ENCODE measurements at places on chromosomes 3 and 15.

- H3K36me3 ChIP-seq = no peaks in the 10 kb centered on the region
- peak within 1 kb of the TSS; percentile 37 for H3K4me3 ChIP-seq
- no peak within 1 kb of the TSS for H3K27ac ChIP-seq
- H3K4me1 ChIP-seq = peaks cover 10% of the 10 kb centered on the region
These were observed at the start of gene PAQR5 for GRCh38 chr15:69298697-69299441. TSS of gene PAQR5 (plus strand) at chr15:69298912. CDS start at chr15:69360081, 61,169 bp downstream.

DNA sequence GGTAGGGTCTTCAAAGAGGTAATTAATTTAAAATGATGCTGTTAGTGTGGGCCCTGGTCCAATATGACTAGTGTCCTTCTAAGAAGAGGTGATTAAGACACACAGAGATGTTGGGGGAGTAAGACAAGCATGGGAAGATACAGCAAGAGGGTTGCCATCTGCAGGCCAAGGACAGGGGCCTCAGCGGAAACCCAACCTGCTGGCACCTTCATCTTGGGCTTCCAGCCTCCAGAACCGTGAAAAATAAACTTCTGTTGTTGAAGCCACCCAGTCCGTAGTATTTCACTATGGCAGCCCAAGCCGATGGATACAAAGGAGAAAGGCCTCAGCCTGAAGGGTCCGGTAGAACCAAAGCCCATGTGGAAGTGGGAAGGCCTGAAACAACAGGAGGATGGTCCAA, 161.7 kb upstream of the UBE2E1 start:
- DNase-seq = no peak
- H3K4me3 ChIP-seq = no peak overlapping the region
- H3K27ac ChIP-seq = no peak overlapping the region

DNA sequence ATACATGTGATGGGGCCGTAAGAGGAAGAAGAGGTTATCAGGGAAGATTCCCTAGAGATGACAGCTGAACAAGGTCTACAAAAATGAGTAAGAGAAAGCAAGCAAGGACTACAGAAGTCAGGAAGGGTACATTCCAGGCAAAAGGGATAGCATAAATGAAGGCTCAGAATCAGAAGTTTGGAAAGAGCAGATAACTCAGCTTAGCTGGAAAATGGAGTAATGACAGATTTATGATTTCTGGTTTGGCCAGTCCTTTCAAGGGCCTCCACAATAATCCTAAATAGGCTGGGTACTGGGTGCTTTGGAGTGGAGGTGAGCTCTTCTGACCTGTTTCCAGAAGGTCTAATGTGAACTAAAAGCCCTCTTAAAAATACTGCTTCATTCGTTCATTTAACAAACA, 110.7 kb downstream of the MYO5A start:
- H3K4me3 ChIP-seq = no peak overlapping the region
- H3K4me1 ChIP-seq = no peaks in the 10 kb centered on the region
- no peaks in the 10 kb centered on the region for H3K27me3 ChIP-seq
- no peak for DNase-seq
- no peak overlapping the region for H3K27ac ChIP-seq

DNA sequence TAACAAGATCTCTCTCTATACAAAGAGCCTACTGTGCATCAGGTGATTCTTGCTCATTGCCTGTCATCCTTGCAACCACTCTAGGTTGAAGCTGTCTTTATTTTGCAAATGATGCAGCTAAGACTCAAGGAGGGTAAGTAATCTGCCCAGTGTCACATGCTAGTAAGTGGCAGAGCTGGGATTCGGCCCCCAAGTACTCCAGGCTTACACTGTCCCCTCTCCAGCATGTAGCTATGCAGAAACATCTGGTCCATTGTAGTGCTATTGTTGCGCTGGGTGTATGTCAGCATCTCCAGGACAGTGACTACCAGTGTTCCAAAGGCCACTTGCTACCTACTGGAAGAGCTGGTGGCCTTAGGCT, 248.9 kb downstream of the SLCO3A1 start:
- H3K4me1 ChIP-seq = no peaks in the 10 kb centered on the region
- H3K27ac ChIP-seq = no peak overlapping the region
- H3K4me3 ChIP-seq = no peak overlapping the region
- no peak for DNase-seq

DNA sequence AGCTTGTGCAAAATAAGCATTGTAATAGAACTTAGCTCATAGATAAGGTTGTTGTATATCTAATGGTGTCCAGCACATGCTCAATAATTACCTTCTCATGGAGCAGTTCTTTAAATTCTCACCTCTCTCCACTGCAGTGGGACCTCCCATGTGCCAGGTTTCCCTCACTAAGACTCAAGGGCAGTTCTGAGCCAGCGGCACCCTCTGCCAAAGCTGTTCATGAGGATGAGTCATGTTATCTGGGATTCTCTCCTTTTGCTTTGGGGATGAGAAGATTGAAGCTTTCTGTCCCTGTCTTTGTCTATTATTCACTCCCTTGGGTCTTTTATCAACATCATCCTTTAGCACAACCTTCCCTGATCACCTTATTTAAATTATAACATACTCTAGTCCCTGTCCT, 15.6 kb upstream of the AMOTL2 start:
- H3K4me1 ChIP-seq = no peaks in the 10 kb centered on the region
- no peak for DNase-seq
- H3K27me3 ChIP-seq = peaks cover 2% of the 10 kb centered on the region
- no peaks in the 10 kb centered on the region for H3K36me3 ChIP-seq
- H3K27ac ChIP-seq = no peak overlapping the region

- no peak for DNase-seq
- H3K4me3 ChIP-seq = no peak overlapping the region
- no peak overlapping the region for H3K27ac ChIP-seq
- H3K27me3 ChIP-seq = no peaks in the 10 kb centered on the region
These were observed 11.4 kb upstream of the OCA2 start for GRCh38 chr15:28110481-28110881.

DNA sequence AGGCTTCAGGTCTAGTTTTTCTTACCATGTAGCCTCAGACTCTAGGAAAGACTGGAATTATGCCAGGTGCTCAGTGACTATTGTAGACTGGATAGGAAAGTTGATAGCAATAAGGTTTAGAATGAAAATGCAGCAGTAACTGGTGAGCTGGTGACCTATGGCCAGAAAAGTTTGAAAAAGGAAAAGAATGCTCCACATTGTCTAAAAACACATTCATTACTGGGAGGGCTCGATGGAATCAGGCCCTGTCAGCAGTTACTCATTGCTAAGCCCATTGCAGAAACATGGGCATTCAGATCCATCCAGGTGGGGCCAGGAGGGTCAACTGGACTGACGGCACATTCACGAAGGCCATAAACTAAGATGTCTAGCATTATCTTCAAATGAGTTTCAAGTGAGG, 8.7 kb upstream of the MBNL1 start:
- no peak for DNase-seq
- no peak overlapping the region for H3K4me3 ChIP-seq
- no peaks in the 10 kb centered on the region for H3K27me3 ChIP-seq

DNA sequence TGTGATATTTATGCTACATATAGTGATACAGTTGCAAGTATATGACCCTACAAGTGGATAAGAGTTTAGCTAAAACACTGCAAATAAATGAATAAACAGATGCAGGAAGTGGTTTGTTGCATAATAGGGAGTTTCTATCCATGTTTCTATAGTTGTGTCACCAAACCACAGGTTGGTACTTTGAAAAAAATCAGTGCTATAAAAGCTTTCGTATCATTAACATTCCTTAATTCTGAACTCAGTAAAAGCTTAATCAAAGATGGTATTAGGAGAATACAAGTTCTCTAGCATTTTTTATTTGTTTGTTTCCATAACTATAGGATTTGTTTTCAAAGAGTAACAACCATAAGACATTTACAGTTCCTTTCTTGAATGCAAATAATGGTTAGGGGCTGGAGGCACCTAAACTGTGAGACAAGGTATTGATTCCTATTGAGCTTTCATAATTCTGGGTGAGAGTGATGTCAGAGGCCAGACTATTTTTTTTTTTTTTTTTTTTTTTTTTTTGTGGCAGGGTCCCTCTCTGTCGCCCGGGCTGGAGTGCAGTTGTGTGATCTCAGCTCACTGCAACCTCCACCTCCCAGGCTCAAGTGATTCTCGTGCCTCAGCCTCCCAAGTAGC, 29.6 kb downstream of the CPOX start:
- H3K27ac ChIP-seq = peak overlapping the region; percentile 10
- H3K4me3 ChIP-seq = no peak overlapping the region
- peak; percentile 75 for DNase-seq
- H3K36me3 ChIP-seq = no peaks in the 10 kb centered on the region
- H3K4me1 ChIP-seq = peaks cover 4% of the 10 kb centered on the region

GRCh38 chr15:95132774-95133173, 901.4 kb downstream of the MCTP2 start:
- peak overlapping the region; percentile 35 for H3K27ac ChIP-seq
- no peaks in the 10 kb centered on the region for H3K27me3 ChIP-seq
- DNase-seq = peak; percentile 93
- peaks cover 12% of the 10 kb centered on the region for H3K4me1 ChIP-seq

DNA sequence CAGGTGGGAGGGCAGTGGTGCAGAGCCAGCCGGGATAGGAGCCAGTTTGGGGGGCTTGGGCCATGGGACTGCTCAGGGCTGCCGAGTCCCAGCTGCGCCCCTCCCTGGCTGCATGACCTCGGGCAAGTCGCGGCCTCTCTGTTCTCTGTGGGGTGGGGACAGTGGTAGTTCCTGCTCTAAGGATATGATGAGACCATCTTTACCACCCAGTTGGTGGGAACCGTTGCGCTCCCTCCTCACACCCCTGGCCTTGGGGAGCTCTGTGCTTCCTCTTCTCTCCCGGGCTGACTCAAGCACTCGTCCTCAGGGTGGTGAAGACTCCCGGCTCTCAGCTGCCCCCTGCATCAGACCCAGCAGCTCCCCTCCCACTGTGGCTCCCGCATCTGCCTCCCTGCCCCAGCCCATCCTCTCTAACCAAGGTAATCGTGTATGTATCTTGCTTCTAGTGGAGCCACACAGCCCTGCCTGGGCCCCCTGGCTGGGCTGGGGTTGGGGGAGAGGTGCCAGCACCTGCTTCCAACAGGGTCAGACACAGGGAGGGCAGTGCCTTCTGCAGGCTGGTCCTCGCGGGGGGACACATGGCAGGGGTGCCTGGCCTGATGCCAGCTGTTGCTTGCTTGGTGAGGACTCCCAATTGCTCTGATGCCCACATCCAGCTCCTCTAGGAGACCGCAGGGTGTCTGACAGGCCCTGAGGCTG, 15.1 kb upstream of the STAB1 start:
- DNase-seq = no peak
- H3K27ac ChIP-seq = no peak overlapping the region
- peaks cover 6% of the 10 kb centered on the region for H3K4me1 ChIP-seq
- peaks cover 44% of the 10 kb centered on the region for H3K36me3 ChIP-seq

DNA sequence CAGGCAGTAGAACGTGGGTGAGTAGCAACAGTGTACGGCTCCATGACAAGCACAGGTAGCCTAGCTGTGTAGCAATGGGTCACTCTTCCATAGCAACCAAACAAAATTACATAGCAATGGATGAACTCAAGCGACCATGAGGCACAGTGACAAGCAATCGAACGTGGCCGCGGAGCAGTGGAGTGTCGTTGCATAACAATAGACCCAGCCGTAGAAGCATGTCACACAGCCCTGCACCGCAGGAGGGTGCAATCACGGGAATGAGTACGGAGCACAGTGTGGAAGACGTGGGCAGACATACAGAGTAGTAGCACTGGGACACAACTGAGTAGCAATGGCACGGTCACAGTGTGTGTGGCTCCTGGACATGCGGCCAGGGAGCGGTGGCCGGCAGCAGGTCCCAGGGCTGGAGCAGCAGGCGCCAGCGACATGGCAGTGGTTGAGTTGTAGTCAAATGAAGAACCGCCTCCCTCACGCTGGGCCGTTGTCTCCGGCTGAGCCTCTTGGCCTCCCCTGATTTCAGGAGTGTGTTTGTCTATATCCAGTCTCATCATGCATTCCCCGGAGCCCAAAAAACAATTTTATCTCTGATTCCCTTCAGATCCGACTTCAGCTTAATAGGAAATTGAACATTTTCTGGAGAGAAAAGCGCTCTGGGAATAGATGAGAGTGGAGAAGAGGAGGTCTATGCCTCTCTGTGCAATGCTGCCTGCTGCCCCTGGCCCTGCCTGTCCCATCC, 64.1 kb downstream of the CCDC33 start:
- no peak for DNase-seq
- peaks cover 26% of the 10 kb centered on the region for H3K27me3 ChIP-seq
- no peak overlapping the region for H3K4me3 ChIP-seq
- H3K4me1 ChIP-seq = no peaks in the 10 kb centered on the region

- peak overlapping the region; percentile 12 for H3K4me3 ChIP-seq
- peaks cover 4% of the 10 kb centered on the region for H3K4me1 ChIP-seq
- no peaks in the 10 kb centered on the region for H3K27me3 ChIP-seq
These were observed 799 bp downstream of the ABI3BP start for GRCh38 chr3:100992231-100993012.

DNA sequence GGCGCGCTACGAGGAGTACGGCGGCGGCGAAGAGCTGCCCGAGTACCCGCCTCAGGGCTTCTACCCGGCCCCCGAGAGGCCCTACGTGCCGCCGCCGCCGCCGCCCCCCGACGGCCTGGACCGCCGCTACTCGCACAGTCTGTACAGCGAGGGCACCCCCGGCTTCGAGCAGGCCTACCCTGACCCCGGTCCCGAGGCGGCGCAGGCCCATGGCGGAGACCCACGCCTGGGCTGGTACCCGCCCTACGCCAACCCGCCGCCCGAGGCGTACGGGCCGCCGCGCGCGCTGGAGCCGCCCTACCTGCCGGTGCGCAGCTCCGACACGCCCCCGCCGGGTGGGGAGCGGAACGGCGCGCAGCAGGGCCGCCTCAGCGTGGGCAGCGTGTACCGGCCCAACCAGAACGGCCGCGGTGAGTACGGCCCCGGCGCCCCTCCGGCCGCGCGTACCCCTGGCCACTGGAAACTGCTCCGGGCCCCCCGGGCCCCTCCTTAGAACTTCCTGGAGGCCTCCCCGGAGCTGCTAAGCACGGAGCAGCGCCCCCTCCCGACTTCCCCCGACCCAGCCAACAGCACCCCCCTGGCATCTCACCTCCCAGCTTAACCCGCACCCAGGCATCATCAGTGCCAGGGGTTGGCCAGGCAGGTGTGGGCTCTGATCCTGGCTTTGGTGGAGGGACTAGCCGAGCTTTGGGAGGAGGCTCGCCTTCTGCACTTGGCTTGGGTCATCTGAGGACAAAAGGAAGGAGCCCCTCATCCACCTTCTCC, 1.4 kb downstream of the LOXL1 start:
- peak overlapping the region; percentile 80 for H3K4me3 ChIP-seq
- peaks cover 82% of the 10 kb centered on the region for H3K4me1 ChIP-seq
- H3K36me3 ChIP-seq = no peaks in the 10 kb centered on the region
- no peaks in the 10 kb centered on the region for H3K27me3 ChIP-seq

GRCh38 chr3:32847528-32847927, 29.7 kb downstream of the TRIM71 start:
- H3K27ac ChIP-seq = no peak overlapping the region
- no peak overlapping the region for H3K4me3 ChIP-seq
- DNase-seq = no peak
- no peaks in the 10 kb centered on the region for H3K4me1 ChIP-seq

DNA sequence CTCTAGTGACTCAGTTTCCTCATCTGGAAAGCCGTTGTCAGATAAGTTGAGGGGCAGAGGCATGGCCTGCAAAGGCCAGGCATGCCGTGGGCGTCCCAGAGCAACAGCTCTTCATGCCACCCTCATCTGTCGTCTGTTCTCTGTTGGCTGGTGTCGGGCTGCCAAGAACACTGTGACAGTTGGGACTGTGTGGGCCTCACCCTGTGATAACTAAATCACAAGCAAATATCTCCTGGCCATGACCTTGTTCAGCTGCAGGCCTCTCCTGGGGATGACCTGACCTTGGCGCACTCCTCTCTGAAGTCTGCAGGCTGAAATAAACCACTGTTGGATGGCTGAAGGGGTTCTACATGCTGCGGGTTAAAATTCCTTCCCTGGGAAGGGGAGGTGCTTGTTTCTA, 145.9 kb downstream of the SHQ1 start:
- H3K27ac ChIP-seq = no peak overlapping the region
- no peak for DNase-seq
- H3K36me3 ChIP-seq = no peaks in the 10 kb centered on the region
- peaks cover 7% of the 10 kb centered on the region for H3K27me3 ChIP-seq
- H3K4me1 ChIP-seq = no peaks in the 10 kb centered on the region
- H3K4me3 ChIP-seq = no peak overlapping the region
